ENCODE measurements at places on chromosomes 1 and 21.

DNA sequence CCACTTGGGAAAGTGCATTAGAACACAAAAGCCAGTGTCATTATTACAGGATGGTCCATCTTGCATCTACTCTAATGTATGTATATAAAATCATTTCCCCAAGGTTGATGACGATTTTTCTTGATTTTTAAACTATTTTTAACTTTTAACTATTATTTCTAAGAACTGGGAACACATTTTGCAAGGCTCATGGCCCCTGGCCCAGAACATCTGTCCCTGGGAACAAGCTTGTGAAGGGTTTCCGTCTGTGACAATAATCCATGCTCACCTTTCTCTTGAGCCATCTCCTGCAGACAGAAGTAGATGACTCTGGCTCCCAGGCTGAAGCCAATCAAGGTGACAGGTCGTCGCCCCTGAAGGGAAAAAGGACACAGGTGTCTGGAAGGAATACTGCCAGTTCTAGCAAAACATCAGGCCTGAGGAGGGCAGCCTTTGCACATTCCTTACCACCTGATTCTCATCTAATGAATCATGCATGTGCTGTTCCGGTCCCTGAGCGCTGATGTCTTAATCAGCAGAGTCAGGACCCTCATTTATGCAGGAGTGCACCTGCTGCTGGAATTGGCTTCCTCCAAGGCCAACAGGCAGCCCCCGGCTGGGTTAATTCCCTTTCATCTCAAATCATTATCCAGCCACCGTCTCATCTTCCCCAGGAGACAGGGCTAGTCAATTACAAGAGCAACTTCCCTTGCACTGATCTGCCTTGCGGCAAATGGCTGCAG is 62.5 kb downstream of the TMCO4 start:
- no peak for DNase-seq

GRCh38 chr1:175861626-175862367 is 118.4 kb upstream of the TNR start:
- DNase-seq: no peak

GRCh38 chr1:3491291-3492246 is 37.1 kb downstream of the ARHGEF16 start:
- DNase-seq: peak; percentile 25

GRCh38 chr1:40258445-40258769 is 371 bp downstream of the ZMPSTE24 start:
- DNase-seq: no peak

DNA sequence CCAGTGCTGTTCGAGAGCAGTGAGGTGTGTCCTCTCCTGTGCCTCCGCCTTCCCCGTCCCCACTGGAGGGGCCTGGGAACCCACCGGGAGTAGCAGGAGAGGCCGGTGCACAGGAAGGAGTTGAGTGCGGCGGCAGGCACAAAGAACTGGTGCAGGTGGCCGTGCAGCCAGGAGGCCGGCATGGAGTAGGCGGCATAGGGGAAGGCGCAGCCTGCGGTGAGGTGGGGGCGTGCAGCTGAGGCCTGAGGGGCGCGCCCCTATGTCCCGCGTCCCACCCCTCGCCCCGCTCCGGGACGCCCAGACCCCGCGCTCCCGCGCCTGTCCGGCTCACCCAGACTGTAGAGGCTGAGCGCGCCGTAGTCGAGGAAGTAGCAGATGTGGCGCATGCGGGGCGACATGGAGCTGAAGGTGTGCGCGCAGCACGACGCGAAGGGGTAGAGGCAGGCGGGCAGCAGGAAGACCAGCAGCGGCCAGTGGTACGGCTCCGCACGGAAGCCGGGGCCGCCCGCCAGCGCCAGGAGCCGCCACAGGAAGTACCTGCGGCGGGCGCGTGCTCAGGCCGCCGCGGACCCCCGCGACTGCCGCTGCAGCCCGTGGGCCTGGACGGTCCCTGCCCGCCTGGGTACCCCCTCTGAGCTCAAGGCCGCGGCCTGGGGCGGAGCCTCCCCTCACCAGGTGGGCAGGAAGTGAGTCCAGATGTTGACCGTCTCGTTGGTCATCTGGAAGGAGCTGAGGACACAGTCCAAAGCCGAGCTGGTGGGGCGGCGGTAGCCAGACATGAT is 2.2 kb downstream of the PAQR6 start:
- no peak for DNase-seq

DNA sequence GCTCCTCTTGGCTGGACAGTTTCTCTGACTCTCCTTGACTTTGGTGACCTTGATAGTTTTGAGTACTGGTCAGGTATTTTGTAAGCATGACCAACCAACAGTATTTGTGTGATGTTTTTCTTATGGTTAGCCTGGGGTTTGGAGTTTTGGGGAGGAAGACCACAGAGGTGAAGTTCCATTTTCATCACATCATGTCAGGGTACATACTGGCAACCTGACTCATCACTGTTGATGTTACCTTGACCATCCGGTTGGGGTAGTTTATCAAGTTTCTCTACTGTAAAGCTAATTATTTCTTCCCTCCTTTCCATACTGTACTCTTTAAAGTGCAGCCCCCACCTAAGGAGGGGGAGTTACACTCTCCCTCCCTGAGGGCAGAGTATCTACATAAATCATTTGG is 13.4 kb downstream of the OSCP1 start:
- DNase-seq: no peak

DNA sequence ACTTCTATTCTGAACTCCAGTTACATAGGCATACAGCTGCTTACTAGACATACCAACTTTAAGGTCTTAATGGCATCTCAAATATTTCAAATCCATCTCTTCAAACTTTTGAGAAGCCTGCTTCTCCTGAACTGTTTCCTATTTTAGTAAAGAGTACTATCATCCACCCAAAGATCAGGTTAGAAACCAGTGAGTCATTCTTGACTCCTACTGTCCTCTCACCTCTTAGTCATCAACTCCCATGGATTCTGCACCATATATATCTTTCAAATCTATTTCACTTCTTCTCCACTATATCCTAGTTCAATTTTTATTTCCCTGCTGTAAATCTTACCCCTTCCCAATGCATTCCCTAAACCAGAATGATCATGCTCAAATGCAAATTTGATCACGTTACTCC is 18.1 kb upstream of the BEND5 start:
- DNase-seq: no peak

GRCh38 chr1:241263346-241263745 is 93.7 kb downstream of the RGS7 start:
- DNase-seq: no peak

DNA sequence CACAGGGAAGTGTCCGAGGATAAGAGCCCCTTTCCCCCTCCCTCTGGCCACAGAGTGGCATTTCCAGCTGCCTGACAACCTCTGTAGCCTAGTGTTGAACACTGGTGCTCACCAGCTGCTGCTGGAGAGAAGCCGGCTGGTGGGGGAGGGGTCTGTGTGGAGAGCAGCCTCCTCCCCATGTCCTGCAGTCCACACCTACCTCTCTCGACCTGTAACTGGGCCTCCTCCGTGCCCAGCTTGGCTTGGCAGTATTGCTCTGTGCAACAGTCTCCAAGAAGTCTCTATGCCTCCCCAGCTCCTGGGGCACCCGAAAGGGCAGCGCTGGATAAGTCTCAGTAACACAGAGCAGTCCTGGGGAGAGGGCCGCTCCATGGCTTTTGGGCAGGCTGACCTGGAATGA is 17.0 kb downstream of the PAPPA2 start:
- no peak for DNase-seq

GRCh38 chr1:15187175-15188129 is 33.9 kb downstream of the TMEM51 start:
- no peak for DNase-seq

GRCh38 chr1:17725084-17725719 is 29.9 kb upstream of the ACTL8 start:
- DNase-seq: no peak

- no peak for DNase-seq
Observed at GRCh38 chr1:78426408-78426807, 64.4 kb upstream of the PTGFR start.

DNA sequence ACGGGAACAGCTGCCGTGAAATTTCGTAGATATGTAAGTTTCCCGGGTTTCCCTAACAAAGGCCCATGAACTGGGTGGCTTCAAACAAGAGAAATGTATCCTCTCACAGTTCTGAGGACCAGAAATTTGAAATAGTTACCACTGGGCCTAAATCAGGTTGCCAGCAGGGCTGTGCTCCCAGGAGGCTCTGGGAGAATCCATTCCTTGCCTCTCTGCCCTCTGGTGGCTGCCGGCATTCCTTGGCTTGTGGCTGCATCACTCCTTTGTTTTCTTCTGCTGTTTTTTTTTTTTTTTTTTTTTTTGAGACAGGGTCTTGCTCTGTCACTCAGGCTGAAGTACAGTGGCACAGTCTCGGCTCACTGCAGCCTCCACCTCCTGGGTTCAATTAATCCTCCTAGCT is 23.7 kb downstream of the UMODL1 start:
- DNase-seq: no peak

GRCh38 chr1:118007391-118007790 is 77.9 kb downstream of the WDR3 start:
- DNase-seq: no peak

- DNase-seq: no peak
Observed at GRCh38 chr1:240000634-240001033, 91.0 kb upstream of the FMN2 start.

GRCh38 chr1:155011437-155012025 is 8.9 kb downstream of the ZBTB7B start:
- no peak for DNase-seq

DNA sequence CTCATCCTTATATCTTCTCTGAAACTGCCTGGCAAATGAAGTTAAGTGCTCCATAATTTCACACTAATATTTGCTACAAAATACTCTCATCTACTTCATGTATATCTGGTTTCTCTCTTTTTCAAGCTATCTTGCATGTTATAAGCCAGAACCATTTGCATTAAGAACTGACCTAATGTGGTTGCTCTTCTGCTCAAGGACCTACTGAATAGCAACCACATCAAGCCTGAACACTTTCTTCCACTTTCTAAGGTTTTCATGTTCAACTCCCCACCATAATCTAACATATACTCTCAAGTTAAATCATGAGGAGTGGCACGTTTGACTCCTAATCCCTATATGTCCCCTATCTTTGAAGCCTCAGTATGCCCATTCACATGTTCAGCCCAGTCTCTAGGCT is 27.2 kb downstream of the RGS1 start:
- no peak for DNase-seq

- no peak for DNase-seq
Observed at GRCh38 chr1:60973668-60974067, 108.7 kb upstream of the NFIA start.

GRCh38 chr1:59761443-59761842 is 53.3 kb upstream of the HOOK1 start:
- DNase-seq: no peak

DNA sequence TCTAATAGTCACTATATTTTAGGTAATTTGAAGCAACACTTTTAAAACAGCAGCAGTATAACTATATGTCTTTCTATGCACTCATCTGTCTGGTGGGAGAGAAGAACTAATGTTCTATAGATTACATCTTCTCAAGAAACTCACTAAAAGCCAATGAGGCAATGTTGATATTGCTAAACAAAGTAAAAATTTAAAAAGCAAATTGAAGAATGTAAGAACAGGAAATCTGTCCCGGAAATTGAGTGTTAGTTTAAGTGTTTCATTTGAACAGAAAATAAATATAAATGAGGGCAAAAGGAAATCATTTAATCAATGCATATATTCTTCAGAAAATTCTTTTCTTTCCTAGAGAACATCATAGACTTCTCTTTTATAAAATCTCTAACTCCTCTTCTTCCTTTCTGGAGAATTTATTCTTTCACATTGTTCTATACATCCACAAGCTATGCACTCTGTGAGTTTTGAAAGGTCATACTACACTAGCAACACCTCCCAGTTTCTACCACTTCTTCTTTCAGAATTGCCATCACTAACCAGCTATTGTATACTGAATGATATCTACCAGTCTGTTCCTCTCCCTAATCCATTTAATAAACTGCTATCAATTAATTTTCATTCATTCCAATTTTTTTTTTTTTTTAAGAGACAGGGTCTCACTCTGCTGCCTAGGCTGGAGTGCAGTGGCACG is 153.0 kb downstream of the USH2A start:
- DNase-seq: no peak

DNA sequence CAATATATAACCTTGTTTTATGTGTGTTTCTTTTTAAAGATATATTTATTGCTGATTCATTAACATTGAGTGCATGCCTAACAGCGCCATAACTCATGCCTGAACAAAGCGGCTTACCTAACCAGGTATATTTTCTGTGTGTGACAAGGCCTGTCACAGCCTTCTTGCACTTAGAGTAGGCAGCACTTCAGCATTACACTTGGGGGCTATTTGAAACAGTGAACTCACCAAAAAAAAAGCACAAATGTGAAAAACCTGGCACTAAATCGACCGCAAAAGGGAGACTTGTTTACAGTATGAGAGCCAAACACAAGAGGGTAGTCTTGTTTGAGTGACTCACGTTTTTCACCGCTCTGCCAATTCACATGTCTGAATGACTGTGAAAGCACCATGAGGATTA is 111.7 kb downstream of the DISP1 start:
- no peak for DNase-seq

DNA sequence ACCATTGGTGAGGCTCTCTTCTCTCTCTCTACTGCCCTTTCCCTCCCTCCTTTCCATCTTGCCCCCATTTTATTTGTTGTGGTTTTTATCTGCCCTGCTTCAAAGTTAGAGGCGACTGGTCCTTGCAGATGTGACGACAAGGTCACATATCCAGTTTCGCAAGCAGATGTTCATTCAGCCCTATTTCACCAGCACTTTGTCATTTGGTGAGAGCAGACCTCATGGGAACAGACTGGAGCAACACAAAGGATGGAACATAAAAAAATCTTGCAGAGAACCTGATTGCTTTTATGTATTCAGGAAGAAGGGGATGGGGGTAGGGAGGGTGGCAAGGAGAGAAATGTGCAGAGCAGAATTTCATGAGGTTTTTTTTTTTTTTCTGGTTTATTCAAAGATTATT is 84.3 kb downstream of the ELAVL4 start:
- DNase-seq: no peak

DNA sequence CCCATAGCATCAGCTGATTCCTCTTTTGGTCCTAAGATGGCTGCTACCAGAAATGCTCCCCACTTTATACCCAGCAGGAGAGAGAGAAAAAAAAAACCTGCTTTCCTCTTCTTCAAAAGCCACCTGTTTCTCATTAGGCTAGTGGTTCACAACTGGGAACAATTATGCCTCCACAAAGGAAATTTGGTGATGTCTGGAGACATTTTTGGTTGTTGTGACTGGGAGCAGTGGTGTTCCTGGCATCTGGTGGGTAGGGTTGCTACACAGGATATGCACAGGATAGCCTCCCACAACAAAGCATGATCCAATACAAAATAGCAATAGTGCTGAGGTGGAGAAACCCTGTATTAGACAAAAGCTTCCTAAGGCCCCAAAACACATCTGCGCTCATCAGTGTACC is 38.5 kb upstream of the SGIP1 start:
- DNase-seq: no peak

DNA sequence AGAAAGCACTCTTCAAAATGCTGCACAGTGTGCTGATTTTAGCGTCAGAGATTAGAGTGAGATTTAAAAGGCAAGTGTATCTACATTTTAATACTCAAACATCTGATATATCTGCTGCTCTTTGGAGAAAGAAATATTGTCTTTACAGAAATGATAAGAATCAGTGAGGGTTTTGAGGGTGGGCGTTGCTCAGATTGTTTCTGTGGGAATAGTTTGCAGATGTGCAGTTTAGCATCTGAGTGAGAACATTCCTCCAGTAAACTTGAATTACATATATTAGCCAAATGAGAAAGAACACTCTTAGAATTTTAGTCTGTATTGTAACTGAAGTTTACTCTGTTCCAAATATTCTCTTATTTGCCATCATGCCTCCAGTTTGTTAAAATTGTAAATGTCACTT is 549.2 kb downstream of the NEGR1 start:
- no peak for DNase-seq

Measured in cerebellar nuclear complex (tissue), 1 donor.